GM19239 (cell line): ENCODE measurements at places on chromosomes 3 and 15.
A peak's percentile ranks its signal among the peaks of the same experiment; 100 is the strongest.

DNA sequence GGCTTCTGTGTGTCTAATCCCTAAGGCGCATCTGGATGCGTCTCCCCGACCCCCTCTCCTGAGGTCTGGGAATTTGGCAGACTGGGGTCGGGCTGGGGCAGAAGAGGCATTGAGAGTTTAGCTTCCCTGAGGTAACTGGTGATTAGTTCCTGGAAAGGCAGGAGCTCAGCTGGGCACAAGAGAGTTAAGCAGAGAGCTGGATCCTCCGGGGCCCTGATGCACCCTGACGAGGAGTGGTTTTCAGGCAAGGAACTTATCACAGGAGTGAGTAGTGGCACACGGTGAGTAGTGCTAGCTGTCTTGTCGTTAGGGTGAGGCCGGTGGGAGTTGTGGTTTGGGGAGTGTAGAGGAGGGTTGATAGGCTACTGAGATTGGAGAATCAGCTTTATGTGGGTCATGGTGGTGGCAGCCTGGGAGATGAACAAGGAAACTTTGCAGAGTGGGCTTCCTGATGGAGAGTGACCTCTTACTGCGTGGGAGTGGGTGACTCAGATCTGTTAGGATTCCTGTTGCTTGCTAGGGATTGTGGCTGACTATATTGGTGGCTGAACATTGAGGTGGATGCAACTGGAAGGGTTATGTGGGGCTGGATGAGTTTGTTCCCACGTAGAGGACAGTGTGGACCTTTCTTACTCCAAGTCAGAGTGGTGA is 897 bp downstream of the RAD54L2 start:
- DNase-seq: peak; percentile 48

GRCh38 chr3:4503050-4503449 is 9.9 kb downstream of the ITPR1 start:
- no peak for DNase-seq

DNA sequence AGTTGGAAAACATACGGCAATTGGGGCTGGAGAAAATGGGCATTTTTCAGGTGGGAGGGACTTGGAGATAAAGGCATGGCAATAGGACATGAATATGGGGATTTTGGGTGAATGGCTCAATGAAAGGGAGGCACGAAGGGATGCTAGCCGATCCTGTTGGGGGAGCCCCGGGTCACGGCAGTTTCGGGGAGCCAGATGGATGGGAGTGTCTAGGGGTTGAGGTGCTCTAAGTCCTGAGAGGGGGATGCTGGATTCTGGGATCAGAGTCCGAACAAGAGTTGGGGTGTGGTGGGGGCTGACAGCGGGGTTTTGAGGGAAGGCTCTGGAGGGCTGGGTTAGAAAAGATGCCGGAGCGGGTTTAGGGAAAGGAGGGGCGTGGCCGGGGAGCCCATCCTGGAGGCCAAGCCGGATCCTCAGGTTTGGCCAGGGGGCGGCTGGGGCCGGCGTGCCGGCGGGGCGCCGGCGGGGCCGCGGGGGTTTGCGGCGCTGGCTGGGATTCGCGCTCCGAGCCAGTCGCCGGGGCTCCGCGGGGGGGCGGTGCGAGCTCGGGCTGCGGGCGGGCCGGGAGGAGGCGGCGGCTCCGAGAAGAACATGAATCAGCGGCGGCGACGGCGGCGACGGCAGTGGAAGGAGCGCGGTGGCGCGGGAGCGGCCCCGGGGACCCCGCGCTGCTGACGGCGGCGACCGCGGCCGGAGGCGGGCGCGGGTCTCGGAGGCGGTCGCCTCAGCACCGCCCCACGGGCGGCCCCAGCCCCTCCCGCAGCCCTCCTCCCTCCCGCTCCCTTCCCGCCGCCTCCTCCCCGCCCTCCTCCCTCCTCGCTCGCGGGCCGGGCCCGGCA is at the start of gene TYRO3:
TSS of gene TYRO3 (plus strand) at position 813 of the 839 bp plus-strand sequence. CDS start 46 bp downstream, outside the sequence.
- peak; percentile 89 for DNase-seq

DNA sequence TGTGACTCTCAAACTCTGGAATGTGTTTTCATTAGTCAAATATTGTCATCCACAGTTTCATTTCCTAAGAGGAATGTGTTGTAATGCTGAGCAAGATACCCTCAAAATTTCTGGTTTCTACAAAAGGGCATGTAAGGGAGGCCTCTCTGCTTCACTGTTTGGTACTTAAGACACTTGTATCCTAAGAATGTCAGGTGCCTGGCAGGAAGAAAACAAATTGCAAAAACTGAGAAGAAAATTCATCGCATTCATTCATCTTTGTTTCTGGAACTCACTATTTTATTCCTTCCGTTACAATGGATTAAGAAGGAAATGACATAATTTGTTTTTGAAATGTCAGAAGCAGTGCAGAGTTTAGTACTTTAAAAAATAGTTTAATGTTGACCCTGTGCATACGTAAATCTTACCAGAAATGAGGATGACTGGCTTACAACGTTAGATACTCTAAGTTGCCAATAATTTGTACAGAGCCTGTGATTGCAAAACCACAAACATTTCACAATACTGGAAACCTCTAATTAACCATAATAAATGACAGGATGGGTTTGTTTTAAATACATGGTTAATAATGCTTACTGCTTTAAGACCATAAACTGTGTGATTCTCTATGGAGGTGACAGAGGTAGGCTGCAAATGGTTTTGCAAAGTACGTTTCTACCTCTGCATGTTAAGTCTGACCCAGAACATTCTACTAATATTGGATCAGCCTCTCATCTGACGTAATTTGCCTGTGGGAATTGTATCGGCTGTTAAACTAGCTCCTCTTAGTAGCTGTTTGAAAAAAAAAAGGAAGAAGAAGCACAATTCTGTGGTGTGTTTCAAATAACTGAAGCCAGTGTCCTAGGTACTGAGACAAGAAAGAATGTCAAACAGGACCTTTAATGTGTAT is 477.8 kb downstream of the RBMS3 start:
- no peak for DNase-seq

DNA sequence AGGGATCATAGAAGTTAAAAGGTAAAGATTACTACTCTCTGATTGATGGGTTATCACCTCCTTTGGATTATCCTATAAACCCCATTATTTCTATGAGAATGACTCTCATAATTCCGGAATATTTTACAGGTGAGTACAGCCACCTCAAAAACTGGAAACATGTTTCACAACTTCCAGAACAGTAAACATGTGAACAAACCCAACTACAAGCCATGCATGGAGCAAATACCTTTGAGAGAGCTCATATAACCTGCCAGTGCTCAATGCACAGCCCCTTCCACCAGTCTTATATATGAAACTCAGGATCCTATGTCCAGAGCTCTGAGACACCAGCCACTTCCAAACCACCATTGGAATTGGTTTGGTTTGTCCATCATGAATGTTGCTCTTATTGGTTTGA is 208.0 kb downstream of the MECOM start:
- DNase-seq: no peak

- DNase-seq: no peak
Measured at GRCh38 chr15:87322265-87322664, 934.3 kb downstream of the NTRK3 start.

DNA sequence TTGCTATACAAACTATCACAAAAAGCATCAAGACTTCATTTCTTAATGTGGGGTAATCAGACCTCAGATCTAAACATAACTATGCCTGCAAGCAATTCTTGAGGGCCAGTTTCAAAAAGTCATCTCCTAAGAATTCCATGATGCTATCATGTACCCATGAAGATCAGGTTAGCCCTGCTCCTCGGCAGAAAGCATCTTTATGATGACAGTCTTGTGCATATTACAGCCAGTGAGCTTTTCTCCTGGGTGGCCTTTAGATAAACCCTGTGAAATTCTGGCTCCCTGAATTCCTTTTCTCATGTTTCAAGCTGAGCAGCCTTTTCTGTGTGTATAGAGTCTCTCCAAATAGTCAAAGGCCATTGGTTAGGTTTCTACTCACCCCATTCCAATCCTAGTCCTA is 201.9 kb upstream of the MCTP2 start:
- no peak for DNase-seq

DNA sequence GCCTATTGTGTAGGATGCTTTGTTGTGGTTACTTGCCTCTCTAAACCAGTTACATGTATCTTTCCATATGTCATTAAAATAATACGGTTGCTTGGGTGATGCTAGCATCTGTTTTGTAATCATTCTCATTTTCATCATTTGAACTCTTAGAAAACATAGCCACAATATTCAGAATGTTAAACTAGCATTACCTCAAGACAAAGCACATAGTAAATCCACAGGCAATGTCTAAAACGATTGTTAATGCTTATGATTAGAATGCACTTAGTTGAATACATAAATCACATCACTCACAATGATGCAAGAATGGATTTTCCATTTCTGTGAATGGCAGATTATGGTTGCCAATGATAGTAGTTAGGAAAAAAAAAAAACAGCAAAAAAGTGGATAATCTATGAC is 110.0 kb upstream of the NAALADL2 start:
- DNase-seq: no peak

DNA sequence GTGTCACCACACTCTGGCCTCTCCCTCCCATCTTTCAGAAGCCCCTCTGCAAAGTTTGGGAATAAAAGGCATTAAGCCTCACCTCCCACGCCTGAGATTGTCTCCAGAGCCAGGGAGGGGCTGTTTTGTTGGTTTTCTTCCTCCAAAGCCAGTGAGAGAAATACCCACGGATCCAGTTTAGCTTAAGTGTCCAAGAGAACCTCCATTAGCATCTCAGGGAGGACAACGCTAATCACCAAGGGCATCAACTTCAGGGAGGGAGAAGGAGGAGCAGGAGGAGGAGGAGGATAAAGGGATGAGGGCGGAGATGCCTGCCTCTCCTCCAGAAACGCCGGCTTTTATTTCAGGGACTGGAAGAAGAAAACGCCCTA is 101.6 kb downstream of the SRGAP3 start:
- no peak for DNase-seq

DNA sequence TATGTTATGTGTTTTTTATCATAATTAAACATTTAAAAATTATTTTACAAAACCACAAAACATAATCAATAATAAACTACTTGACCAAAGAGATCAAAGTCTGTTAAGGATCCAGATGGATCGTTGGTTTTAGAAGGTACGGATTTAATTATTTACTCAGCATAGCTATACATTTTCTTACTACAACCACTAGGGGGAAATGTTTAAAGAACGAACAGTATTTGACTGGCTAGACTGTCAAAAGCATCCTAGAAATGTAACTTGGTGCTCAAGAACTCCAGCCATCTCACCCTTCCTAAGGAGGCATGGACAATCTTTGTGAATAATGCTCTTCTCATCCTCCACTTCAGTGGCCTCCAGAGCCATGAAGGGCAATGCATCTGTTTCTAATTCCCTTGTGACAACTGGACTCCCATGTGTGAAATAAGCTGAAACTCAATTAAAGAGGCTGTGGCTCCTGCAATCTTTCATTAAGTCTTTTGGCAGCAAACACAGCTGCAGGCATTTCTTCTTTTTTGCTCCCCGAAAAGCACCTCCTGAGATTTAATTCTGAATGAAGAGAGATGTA is 94.7 kb upstream of the TUSC7 start:
- DNase-seq: no peak

GRCh38 chr15:76056931-76057330 is 2.9 kb upstream of the TMEM266 start:
- peak; percentile 15 for DNase-seq

GRCh38 chr15:68213991-68214837 is 9.1 kb upstream of the CALML4 start:
- no peak for DNase-seq

DNA sequence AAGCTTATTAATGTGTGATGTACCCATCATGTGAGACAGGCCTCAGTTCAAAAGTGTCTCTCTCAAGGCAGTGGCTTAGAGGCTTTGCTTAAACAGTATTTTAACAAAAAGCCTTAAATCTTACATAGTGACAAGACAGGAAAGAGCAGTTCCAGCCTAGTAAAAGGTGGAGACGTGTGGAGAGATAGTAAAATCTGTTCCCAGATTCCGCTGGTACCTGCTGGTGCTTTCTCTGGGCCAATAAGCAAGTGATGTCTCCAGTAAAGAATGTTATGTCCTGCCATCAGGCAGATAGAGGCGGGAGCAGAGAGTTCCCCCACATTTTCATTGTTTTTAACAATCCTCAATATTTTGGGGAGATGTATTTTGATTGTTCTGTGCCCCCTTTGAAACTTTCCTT is 135.0 kb downstream of the VPS8 start:
- no peak for DNase-seq

DNA sequence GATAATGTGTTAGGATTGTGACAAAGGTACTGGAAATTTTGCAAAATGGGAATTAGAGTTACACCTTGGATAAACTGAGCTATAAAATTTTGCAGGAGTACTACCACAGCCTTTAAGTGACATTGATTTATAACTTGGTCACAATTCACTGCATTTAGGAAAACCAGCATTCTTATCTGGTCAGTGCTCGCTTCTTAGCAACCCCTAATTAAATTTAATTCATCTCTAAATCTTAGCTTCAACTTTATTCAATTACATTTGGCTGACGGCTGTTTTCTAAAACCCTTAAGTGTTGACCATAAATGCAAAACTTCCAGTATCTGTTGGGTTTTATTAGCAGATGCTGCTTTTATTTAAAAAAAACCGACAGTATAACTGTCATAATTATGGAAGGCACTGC is 31.3 kb downstream of the TFRC start:
- no peak for DNase-seq

GRCh38 chr15:84608707-84609284 is 8.0 kb downstream of the ZSCAN2 start:
- DNase-seq: no peak

GRCh38 chr3:85821130-85821756 is 862.5 kb downstream of the CADM2 start:
- no peak for DNase-seq

DNA sequence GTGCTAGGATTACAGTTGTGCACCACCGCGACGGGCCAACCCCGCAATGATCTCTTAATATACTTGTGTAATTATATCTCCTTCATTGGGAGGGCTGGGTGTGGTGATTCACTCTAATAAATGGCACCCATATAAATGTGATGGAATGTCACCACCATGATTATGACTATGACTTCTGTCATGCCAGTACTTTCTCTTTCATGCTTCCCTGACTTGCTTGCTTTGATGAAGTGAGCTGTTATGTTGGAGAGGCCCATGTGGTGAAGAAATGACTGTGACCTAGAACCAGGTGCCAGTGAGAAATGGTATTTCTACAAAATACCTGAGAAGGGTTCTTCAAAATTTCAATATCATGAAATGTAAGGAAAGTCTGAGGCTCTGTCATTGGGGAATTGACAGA is 24.4 kb upstream of the TP63 start:
- DNase-seq: no peak

DNA sequence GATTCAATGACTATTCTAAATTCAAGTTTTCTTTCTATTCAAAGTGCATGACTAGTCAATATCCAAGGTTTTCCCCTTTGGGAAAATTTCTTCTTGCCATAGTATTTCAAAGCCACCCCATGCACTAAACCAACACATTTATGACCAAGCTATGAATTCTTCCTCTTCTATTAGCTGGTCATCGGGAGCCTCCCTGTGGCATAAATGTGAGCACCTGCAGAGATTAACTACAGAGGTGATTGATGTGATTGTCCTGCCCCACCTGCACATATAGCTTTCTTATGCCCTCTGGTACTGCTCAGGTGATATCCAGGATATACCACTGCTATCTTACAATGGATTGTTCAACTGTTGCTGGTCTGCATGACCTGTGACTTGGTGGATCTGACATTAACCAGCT is 694.9 kb downstream of the ZBBX start:
- DNase-seq: no peak
